ENCODE measurements at places on chromosomes 6 and 20.

- DNase-seq, result no peak
Measured at GRCh38 chr6:83873869-83874268, 14.4 kb downstream of the CYB5R4 start.

GRCh38 chr6:2635911-2636310 is 114.8 kb downstream of the MYLK4 start:
- DNase-seq, result no peak

- DNase-seq, result no peak
Measured at GRCh38 chr6:158321960-158322359, 9.7 kb downstream of the TULP4 start.

DNA sequence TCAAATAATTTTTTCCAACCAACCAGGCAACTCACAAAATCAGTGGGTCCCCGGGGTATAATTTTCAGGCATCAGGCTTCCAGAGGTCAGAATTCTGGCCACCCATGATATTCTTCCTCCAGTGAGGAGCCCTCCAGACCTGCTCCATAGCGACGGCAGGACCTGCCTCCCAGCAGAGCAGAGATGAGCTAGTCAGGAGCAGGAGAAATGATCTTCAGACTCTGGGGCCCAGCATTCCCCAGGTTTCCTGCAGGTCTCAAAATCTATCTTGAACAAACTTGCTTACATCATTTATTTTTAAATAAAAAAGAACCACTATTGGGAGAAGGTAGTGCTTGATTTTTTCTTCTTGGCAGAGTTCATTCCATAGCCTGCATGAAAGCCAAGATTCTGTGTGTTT is 44.7 kb downstream of the FAM50B start:
- no peak for DNase-seq

DNA sequence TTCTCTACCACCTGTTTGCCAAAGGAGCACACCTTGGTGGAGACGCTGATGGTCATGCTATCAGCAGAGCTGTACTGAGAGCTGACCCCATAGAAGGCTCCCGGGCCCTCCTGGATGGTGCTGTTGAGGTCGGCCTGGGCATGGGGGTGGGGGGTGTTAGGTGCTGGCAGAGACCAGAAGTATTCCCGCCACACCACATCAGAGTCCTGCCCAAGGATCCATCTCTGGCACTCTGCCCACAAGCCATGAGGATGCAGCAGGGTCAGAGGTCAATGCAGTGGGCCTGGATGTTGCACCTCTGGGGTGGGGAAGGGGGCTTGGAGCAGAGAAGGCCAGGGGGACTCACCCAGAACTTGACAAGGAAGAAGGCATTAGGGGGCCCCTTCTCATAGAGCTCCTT is 7.4 kb downstream of the RPL10A start:
- peak; percentile 40 for DNase-seq

DNA sequence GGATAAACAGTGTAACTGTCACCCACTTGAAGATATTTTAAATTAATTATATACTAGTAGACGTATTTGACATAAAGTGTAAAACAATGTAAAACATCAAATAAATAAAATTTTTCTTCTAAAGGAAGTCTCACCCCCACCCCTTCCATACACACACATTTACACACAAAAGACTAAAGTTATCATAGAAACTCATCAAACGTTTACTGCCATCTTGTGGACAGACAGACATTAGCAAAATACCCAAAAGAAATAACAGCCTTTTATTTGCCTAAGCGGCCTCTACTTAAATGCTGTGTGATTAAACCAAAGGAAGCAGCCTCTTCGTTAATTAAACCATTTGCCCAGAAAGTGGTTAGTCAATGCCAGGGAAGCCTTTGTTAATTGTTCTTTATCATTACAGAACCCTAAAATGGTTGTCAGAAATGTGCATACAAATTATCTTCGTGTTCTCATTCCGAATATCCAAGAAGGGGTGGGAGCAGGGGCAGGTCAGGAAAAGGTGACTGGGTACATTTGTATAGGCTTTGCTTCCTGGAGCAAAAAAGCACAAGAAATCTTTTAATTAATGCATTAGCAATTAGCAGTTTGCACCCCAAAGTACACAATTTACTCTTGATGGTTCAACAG is 176.2 kb upstream of the SASH1 start:
- DNase-seq, result peak; percentile 46

GRCh38 chr6:130945401-130945919 is 117.6 kb downstream of the EPB41L2 start:
- DNase-seq, result no peak

DNA sequence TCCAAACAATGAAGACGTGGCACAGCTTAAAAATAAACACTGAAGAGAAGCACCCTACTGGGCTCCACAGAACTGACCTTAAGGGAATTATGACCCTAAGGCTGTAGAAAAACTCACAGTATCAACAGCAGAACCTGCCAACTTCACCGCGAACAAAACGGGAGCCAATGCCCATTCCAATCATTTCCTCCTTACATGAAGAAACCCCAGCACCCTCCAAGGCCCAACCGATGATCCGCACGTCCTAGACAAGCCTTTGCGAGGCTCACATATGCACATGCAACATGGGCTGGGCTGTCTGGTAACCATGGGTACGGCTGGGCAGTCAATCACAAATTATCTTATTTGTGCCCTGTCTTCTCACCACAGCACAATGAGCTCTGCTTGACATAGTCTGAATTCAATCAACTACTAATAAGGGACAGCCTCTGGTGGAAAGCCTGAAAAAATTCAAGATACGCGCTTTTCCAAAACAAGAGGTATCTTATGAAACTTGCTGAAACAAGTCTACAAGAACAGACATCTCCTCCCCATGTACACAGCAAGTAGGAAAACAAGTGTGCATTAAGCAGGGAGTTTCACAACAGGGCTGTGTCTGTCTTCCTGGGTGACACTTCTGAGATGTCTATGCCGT is 1.7 kb downstream of the DIDO1 start:
- no peak for DNase-seq

DNA sequence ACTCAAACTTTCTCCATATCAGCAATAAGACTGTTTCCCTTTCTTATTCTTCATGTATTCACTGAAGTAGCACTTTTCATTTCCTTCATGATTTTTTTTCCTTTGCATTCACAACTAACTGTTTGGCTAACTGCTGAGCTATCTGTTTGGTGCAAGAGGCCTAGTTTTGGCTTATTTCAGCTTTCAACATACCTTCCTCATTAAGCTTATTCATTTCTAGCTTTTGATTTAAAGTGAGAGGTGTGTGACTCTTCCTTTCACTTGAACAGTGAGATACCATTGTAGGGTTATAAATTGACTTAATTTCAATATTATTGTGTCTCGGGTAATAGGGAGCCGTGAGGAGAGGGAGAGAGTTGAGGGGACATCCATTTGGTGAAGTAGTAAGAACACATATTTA is 262.0 kb upstream of the PREP start:
- DNase-seq, result no peak

- peak; percentile 87 for DNase-seq
Measured at GRCh38 chr6:34027445-34027936, 118.4 kb downstream of the GRM4 start.

GRCh38 chr20:38113401-38114325 is 51.4 kb downstream of the TGM2 start:
- no peak for DNase-seq

- no peak for DNase-seq
Measured at GRCh38 chr20:44183282-44183681, 3.7 kb downstream of the JPH2 start.

DNA sequence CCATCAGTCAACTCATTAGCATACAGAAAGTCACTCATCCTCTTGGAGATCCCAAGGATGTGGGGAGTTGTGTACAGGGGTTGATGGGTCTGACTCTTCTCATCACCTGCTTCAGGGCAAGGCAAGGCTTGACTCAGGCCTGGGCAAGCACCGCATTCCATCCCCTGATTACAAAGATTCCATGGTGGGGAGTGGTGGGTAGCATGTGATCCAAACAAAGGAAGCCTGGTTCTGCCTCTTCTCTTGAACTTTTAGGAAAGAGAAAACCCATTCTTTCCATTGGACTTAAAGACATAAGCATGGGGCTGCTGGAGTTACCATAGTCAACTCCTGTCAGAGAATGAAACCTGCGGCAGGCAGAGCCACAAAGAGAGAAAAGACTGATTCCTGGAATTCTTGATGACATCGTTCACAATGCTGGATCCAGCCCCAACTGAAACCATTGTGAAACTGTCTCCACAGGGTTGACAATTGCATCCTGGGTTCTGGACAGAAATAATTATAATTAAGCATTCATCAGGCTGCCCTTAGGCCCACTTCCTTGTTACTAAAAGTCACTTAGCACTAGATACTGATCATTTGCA is 235.8 kb upstream of the KCNG1 start:
- DNase-seq, result no peak

DNA sequence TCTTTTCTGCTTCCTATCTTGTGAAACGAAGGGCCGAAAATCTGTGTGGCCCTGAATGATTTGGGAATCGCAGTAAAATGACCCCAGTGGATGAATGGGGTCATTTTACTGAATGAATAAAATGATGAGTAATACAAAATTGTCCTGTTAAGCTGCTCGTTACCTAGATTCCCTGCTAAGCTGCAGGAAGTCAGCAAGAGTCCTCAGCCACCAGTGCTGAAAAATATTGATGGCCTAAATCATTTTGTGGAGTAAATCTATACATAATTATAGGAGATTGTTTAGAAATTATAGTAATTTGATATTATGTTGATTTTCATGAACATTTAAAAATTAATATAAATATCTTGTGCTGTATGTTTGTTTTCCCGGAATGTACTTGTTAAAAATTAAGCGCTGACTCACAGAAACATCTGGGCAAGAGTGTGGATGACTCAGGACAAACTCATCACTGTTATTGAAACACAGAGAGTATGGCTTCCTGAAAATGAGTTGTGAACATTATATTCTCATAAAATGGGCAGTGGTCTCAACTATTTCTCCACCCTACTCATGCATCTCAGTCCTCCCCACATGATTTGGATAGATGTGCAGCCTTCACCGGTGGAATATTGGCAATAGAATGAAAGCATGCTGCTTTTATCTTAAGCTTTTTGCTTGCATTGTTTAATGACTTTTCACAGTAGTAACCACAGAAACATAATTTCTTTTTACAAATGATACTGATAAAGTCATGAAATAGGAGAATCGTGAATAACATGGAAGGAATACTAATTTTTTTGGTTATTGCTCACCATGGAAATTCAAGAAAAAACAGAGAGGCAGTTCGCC is 36.2 kb upstream of the RGS17 start:
- no peak for DNase-seq

- peak; percentile 88 for DNase-seq
Measured at GRCh38 chr20:63495741-63496595, 2.9 kb downstream of the EEF1A2 start.

GRCh38 chr6:121354764-121355163 is 20.5 kb upstream of the TBC1D32 start:
- no peak for DNase-seq

DNA sequence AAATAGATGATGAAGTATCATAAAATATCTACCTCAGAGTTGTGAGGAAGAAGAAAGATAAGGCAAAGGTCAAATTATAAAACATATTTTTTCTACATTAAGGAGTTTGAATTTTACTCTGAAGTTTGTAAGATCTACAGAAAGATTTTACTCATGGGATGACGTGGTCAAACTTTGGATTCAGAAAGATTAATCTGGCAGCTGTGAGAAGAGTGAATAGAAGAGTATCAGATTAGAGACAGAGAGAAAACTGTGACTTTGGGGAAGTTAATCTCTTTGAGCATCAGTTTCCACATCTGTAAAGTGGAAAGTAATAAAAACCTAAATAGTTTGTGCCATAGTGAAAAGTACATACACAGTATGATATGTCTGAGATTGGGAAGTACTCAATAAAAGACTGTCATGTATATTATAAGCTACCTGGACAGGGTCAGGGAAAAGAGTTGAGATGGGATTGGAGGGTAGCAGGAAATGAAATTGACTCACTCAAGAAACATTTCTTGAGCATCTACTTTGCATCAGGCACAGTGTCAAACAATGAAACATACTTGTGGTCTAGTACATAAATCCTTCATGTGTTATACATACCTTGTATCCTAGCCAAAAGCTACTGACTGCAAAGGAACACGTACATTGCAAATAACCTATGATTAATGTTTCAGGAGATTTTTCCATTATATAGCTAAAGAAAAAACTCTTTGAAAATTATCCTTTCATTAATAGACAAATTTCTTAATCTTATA is 222.1 kb downstream of the TMEM200A start:
- no peak for DNase-seq

DNA sequence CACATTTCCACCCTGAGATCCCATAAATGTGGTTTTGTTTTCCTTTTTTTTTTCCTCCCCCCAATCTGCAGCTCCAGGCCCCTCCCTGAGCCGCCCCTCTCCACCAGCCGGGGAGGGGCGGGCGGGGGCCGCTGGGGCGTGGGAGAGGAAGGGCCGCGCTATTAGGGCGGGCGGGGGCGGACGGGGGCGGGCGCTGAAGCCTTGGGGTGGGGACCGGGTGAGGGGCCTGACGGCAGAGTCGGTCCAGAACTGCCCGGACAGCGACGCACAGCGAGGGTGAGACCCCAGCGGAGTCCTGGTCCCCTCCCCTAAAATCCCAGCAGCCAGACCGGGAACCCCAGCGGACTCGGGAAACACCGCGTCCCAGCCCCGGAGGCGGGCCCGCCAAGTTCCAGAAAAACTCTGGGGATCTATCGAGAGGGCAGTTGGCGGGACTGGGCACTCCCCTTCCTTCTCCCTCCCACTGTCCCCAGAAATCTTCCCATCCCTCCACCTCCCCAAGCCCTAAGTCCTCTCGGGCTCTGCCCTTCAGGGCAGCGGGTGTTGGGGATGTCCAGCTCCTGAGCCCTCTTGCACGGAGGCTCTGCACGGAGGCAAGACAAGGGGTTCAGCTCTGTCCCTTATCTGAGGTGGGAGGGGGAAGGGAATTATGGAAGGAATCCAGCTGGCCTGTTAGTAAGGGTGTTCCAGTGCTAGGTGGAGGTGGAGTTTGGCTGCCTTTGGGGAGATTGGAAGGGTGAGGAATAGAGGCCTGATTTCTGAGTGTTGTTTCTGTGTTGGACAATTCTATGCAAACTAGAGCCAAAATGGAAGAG is at the start of gene PRICKLE4:
Gene PRICKLE4 (plus strand): TSS at position 232 of the 815 bp plus-strand sequence. CDS start 2,692 bp downstream, outside the sequence.
- no peak for DNase-seq

DNA sequence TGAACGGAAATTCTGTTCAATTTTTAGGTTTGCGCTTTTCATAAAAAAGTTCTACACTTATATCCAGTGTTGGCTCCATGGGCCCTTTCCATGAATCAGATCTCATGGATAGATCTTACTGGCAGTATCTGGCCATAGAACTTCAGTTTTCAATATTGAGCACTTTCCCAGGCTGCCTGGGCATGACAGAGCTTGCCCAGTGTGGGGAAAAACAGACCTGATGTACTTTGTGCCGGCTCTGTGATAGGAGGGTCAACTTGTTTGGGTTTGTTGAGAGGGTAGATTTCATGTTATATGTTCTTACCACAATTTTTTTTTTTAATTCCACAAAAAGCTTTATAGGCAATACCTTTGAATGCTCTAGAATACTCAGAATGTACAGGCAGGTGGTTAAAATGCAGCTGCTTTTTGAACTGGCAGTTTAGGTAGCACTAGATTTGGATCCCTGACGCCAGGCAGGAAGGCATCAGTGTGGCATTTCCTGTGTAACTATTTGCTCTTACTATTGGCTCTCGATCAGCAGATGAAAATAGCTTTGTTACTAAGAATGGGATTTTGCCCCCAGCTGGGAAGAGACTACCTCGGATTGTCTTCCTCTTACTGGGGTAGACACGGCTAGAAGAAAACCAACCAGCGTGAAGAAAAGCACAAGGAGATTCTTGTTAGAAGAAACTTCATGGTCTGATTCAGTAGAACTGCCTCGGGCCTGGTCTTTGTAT is 404.9 kb upstream of the SOX4 start:
- no peak for DNase-seq

GRCh38 chr6:79782792-79783580 is 151.9 kb downstream of the SH3BGRL2 start:
- no peak for DNase-seq
